ENCODE measurements at places on chromosomes 11 and 22.

DNA sequence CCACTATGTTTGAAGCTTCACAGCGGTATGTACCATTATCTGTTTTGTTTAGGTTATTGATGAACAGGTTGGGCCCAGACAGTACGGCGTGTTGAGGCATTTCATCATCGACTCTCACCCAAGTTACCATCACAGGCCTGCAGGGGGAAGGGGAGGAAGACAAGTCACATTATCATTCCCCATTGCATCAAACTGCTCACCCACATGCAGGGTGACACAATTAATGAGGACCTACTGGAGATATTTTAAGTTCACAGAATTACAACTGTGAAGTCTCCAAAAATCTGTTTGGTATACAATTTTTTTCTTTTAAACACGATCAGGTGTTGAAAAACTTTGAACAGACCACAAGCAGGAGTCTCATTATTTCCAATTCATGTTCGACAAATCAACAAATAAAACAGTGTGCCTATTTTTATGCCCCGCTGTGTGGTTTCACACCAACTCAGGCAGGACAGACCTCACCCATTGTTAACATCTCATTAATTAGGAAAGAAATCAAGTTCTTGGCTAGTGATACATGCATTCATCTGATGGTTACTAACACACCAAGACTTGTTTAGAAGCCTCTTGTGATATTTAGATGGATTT lies 289.5 kb downstream of the CADM1 start:
- DNase-seq = no peak

DNA sequence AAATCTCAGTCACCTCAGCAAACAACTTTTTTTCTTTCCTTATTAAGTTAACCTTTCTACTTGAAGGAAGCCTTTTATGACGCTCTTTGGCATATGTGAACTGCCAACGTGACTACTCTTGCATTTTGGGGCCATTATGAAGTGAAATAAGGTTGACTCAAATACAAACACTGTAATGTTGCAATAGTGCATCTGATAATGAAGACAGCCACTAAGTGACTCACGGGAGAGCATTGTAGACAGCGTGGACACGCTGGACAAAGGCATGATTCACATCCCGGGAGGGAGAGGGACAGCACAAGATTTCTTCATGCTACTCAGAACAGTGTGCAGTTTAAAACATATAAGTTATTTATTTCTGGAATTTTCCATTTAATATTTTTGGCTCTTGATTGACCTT lies 560.8 kb downstream of the ETS1 start:
- no peak for DNase-seq

DNA sequence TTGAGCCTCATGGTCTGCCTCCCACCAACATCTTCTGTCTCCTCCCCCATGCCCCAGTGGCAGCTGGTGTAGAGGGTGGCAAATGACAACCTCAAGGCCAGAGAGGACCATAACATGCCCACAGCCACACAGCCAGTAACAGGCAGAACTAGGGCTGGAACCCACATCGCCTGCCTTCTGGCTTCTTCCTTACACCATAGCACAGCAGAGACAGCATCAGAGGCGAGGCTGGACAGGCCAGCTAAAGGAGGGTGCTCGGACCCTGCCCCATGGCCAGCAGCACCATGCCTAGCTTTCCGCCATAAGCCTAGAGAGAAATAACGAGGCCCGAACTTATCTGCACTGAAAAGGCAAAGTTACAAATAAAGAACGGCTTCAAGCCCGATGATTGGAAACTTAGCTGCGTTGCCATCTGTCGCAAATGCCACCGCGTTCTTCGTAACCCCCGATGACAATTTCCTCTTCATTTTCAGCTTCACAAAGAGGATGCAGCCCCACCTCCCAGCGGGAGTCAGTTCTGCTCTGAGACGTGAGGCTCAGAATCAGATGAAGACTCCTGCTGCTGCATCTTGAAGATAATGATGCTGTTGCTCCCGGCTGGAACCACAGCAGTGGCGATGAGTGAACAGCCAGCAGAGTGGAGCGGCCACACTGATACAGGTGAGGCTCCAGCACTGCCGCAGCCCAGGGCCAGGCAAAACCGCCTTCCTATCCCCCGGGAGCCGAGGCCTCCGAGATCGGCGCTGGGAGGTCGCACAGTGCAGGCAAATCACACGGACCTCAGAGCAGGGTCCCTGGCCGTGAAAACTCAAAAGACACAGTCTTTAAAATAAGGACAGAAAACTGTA lies 73.8 kb upstream of the RTL6 start:
- no peak for DNase-seq

GRCh38 chr22:50313600-50313999 lies 6.2 kb upstream of the PLXNB2 start:
- no peak for DNase-seq

DNA sequence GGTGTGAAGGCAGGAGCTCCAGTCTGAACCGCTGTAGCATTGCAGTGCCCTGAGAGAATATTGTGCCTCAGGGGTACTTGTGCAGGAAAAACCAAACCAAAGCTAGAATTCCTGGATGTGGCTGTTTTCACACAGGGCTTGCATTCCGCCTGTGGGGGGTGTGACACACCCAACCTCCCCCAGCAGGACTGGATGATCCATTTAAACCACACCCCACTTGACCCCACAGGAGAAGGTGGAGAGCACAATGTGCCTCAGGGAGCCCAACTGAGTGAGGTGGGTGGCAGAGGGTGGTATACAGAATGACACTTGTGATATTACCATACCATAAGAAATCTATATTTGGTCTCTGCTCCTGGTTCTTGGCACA lies 66.9 kb upstream of the SLC22A12 start:
- DNase-seq = no peak

DNA sequence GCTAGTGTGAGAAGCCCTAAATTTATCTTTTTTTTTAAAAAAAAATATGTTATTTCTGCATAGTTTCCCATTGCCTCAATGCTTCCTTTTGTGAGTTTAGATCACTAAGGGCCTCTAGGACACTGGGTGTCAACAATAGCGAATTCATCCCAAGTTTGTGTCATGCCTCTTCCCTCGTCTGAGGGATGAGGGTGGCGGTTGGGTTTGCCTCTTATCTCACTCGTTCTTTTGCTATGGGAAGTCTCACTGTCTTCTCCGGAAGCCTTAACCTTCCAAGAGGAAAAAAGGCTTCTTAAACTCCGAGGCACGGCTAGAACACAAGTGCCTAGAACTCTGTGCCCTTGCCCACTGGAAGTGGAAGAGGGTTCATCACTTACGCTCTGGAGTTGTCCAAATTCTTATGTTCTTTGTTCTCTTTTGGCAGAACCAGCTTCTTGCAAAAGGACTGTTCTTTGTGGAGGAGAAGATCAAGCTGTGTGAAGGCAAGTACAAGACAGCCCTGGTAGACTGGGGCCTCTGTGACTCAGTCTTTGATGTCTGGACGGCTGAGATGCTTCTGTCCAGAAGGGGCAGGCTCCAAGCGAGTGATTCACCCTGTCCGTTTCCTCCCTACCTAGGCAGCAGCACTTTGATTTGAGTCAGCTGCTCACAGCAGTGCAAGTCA lies 78.5 kb downstream of the TRAF6 start:
- DNase-seq = no peak

GRCh38 chr11:57161351-57161750 lies 20.4 kb upstream of the LRRC55 start:
- DNase-seq = no peak

GRCh38 chr11:24934733-24935439 lies 438.0 kb downstream of the LUZP2 start:
- DNase-seq = peak; percentile 7

- DNase-seq = no peak
Measured at GRCh38 chr11:64882243-64882642, 3.8 kb upstream of the EHD1 start.

DNA sequence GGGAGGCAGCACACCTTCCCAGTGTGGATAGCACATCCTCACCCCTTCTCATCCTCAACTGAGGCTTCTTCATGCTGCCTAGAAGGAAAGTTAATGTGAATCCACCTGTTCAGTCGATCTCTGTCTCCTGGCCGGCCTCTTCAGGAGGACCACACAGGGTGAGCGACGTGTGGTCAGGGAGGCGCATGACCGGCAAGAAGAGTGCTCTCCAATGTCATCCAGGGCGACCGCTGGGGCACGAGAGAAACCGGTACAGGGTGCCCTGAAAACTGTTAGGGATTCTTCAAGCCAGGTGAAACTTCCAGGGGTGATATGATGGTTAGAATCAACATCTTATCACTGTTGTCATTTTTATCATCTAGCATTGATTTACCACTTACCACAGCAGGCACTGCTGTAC lies 43.0 kb downstream of the IGSF9B start:
- no peak for DNase-seq

DNA sequence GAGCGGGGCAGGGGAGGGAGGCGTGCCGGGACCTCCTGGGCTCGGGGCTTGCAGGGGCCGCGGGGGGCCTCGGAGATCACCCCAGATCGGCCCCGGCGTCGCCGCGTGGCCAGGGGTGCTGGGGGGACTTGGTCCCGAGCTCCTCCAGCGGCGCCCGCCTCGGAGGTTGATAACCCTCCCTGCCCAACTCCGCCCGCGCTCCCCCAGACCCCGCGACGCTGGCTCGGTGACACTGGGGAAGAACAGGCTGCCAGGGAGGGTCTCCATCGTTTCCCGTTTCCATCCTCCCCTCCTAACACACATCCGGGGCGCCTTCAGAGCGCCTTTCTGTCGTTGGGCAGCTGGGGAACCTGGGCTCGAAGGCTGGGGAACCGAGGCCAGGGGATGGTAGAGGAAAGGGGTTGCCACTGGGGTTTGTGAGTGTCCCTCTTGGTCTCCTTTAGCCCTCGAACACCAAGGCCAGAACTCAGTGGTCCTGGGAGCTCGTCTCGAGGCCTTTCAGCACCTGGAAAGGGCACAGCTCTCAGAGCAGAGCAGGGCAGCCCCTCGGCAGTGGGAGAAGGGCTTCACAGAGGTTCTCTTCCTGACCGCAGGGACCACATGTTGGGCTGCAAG lies 431 bp downstream of the SLC37A2 start:
- DNase-seq = no peak

DNA sequence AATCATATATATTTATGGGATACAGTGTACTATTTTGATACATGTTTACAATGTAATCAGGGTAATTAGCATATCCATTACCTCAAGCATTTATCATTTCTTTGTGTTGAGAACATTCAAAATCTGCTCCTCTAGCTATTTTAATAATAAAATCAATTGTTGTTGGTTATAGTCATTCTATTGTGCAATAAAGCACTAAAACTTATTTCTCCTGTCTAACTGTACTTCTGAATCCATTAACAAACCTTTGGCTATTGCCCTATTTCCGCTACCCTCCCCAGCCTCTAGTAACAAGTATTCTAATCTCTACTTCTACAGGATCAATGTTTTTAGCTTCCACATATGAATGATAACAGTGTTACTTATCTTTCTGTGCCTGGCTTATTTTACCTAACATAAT lies 15.3 kb upstream of the USP2 start:
- no peak for DNase-seq

- DNase-seq = no peak
Measured at GRCh38 chr11:86089659-86090058, 20.8 kb upstream of the PICALM start.

DNA sequence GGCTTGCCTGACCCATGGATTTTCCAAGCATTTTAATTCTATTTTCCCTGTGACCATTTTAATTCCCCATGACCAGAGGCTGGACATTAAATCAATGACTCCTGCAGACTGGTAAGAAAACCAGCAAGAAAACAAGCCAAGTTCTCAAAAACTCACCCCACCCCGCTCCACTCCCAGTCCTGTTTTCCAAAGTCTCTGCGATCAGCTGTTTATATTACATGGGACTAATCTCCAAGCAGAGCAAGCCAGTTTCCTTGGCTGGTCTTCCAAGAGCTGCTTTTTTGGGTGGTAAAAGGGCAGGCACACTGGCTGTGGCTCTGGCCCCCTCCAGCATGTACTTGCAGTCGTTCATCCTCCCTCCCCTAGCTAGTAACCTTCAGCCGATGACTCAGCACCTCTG lies 97.9 kb downstream of the RRAS2 start:
- DNase-seq = no peak

DNA sequence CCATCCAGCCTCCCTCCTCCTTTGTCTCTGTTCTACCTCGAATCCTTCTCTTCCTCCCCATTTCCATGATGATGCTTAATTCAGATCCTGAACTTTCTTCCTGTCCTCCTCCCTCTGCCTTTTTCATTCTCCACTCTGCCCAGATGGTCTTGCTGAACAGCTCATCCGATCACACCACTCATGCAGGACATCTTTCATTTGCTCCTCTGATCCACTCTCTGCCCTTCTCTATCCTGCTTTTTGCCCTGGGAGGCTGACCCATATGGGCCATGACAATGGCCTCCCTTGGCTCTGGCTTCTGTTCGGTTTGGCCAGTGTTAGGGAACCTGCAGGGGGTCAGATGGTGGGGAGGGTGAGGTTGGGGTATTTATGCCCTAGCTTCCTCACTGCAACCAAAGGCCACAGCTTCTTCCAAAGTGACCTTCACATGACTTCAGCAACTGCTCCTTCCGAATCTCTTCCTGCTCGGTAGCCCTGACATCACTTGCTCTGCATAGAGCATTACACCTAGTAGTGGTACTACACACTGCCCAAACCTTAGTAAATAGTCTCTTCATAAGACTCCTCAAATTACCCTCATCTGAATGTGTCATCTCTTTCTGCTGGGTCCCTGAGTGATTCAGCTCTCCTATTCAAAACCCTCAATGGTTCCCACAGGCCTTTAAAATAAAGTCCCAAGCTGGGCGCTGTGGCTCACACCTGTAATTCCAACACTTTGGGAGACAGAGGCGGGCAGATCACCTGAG lies 32.7 kb upstream of the MICAL2 start:
- DNase-seq = no peak

DNA sequence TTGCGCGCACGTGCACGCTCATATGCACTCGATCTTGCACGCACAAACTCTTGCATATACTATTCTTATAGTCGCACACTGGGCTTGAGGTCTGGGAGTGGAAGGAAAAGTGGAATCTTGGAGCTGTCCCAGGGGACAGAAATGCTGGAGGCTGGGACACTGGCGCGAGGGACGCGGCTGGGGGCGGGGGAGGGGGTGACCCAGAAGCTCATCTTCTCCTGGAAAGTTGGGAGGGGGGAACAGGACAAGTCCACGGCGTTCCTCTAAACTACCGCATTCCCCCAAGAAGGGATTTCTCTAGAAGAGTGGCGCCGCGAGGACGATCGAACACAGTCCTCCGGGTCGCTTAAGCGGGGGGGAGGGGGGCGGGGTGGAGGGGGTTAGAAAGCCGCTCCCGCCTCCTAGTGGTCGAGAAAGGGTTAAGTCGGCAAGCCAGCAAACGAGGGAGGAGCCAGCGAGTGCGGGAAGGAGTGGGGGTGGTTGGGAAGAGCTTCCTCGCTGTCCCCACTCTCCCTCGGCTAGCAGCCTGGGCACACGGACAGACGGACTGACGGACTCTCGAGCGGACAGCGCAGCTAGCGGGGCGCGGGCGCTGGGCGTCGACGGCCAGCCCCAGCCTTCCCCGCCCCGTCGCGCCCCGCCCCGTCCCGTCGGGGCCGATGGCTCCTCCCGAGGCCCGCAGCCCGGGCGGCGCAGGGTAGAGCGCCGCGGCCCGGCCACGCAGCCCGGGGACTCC lies at the start of gene RTN4RL2:
RTN4RL2 (plus strand) TSS at position 507 of the 736 bp plus-strand sequence. CDS start 338 bp downstream, outside the sequence.
- peak; percentile 100 for DNase-seq

DNA sequence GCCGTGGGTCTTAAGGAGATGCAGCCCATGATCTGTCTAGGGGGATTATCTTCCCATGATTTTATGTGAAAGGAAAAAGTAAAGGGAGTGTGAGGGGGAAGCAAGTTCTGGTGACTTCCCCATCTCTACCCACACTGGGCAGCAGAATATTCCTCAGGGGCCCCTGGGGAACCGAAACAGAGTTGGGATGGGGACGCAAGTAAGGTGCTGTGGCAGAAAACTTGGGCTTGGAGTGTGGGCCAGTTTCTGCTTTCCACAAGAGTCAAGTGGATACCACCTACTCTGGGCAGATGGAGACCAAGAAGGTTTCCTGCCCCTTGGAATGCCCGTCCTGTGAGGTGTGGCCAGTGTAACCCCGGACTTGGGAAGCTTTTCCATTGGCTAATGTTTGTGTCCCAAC lies 64.4 kb downstream of the SGSM3 start:
- DNase-seq = no peak
